ENCODE measurements at places on chromosomes 4 and X.

DNA sequence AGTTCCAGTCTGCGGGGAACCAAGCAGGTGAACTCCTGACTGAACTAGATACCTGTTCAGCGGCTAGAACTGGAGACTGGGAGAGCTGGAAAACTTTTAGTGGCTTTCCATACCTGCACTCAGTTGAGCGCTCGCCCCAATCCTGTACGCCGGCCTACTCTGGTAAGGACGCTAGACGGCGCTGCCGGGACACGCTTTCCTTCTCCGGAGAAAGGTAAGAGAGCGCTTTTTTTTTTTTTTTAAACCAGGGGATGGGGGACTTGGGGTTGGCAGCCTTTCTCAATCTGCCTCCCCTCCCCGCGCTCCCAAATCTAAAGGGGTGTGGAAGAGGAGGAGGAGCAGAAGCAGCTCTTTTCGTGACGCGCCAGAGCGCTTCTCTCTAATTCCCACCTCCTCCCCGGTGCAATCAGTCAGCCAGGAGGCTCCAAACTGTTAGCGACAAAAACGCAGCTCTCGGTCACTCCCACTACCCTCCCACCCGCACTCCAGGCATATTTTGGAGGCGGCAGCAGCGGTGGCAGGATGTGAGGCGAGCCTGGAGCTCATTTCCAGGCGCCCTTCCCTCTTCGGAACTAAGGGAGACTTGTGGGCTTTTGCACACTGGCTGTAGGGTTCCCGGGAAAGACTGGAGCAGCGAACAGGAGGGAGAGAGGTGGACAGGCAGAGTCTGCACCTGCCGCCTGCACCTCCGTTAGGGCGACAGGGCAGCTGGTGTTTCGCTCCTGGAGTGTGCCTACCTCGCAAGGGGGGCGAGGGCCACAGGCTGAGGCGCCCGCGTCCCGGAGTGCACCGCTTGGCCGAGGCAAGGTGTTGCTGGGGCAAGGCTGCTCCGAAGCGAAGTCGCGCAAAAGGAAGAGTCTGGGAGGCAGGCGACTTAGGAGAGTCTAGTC is at the start of gene IL1RAPL2:
IL1RAPL2 (plus strand) TSS at position 409 of the 890 bp plus-strand sequence.
- DNase-seq, result peak; percentile 25

DNA sequence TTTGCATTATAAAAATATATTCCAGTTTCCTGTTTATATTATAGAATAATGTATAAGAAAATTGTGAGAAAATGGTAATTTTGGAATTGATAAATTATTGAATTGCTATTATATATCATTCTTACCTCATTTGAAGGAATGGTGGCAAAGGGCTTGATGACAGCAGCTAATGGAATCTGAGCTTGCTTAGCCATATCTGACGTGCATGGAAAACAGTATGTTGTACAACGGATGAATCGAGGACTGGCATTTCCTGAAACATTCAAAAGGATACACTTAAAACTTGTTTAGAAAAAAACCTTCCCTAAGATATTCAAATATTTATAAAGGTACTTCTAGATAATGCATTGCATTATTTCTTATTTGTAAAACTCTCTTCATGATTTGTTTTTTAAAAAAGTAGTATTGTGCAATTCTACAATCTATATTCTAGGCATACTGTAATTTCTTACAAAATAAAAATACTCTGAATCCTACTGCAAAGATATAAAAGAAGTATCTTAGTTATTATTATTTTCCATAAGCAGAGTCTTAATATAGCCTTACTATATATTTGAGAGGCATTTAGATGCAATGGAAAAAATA is 38.3 kb downstream of the SEC24D start:
- peak; percentile 89 for DNase-seq

- peak; percentile 52 for DNase-seq
These were observed 510.6 kb upstream of the DIPK2B start for GRCh38 chrX:45711231-45711630.

GRCh38 chrX:68433155-68433980 is at the start of gene OPHN1:
Gene OPHN1, minus strand, starts transcription at chrX:68433495. Its CDS starts 475 bp downstream, at chrX:68433020.
- peak; percentile 76 for DNase-seq

- peak; percentile 73 for DNase-seq
These were observed 44.8 kb upstream of the HERC6 start for GRCh38 chr4:88333741-88334405.

DNA sequence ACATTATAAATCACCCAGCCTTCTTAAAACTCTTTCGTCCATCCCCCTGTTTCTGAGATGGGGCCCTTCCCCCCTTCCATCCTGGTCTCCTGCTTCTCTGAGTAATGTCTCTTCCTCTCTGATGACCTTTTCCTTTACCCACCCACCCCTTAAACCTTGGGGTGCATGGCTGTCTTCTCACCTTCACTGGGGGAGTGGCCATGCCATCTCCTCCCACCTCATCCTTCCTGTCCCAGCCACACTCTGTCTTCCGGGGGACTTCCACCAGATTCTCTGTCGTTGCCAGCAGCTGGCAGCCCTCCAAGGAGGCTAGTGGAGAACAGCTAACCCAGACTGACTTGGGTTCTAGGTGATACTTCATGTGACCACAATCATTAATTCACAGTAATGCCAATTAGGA is 83.2 kb upstream of the SCML1 start:
- DNase-seq, result no peak

DNA sequence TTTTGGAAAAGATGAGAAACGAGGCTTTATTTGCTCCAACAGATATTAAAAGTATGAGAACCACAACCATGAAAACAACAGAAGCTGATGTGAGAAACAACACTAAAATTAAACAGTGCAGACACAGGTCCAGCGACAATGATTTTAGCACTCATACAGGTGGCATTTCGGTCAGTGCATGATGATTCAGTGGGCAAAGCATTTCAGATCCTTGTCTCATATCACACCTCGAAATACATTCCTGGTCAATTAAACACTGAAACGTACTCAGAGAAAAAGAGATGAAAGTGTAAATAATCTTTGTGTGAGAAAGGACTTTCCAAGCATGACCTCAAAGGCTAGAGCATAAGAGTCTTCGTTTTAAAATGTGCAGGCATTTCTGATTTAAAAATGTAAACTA is 85.2 kb downstream of the ACOX3 start:
- DNase-seq, result no peak

DNA sequence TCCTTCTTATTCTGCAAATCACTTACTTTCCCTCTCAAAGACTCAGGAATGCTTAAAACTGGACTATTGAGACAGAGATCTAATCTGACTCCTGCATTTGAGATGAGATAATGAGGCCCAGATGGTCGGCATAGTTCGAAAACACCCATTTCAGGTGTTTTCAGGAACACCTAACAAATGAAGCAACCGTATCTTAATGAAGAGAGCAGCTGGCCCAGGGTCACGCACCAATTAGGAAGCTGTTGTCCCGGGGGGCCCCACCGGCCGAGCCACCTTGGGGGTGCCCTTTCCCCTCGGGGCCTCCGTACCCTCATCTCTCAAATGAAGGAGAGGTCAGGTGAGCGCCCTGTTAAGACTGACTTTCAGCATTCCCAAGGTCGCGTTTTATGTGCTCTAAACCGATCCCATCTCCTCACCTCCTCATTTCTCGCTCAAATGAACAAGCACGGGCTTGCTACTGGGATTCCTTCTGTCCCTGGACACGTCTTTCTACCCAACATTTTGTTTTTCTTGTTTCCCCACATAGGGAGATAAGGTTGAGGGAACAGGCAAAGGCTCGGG is 824 bp downstream of the LRPAP1 start:
- DNase-seq, result peak; percentile 13

GRCh38 chrX:11427453-11428071 is 134.3 kb downstream of the AMELX start:
- no peak for DNase-seq
